ENCODE measurements at places on chromosomes 1 and 21.

- DNase-seq, result no peak
Measured at GRCh38 chr1:233127157-233127556, 168.4 kb downstream of the PCNX2 start.

DNA sequence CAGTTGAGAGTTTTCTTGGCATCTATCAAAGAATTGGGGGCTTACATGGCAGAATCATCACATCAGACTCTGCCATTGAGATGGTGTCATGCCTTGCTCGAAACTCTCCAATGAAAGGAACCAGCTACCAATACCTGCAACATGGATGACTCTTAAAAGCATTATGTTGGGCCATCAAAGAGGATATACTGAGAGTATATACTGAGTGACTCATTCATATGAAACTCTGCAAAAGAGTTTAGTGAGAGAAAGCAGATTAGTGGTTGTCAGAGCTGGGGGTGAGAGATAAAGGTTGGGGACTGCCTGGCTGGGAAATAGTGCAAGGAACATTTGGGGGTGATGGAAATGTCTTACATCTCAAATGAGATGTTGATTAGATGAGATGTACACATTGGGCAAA is 14.7 kb upstream of the HMGB4 start:
- DNase-seq, result no peak

GRCh38 chr21:38123626-38124025 is 133.2 kb upstream of the KCNJ15 start:
- DNase-seq, result no peak

- DNase-seq, result no peak
Measured at GRCh38 chr1:53462193-53462592, 3.0 kb downstream of the DMRTB1 start.

DNA sequence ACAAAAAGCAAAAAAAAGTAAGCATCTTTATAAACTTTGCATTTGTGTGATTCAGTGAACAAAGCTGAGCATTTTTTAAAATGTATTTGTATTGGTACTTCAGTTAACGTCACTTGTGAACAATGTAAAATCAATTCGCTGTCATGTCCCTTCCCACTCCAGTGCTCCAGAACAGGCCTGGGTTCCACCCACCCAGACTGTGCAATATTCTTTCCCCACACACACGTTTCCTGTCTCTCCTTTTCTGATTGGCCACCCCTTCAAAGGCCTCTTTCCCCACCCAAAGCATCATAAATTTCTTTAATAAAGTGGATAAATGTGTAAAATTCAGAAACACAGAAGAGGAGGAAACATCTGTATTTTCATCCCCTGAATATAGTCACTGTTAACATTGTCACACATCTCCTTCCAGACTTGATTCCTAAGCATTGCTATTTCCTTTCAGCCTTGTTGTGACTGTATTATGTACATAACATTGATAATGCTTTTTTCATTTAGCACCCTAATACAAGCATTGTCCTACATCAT is 12.0 kb downstream of the CLEC20A start:
- no peak for DNase-seq

- no peak for DNase-seq
Measured at GRCh38 chr1:94045465-94046056, 75.4 kb downstream of the ABCA4 start.

DNA sequence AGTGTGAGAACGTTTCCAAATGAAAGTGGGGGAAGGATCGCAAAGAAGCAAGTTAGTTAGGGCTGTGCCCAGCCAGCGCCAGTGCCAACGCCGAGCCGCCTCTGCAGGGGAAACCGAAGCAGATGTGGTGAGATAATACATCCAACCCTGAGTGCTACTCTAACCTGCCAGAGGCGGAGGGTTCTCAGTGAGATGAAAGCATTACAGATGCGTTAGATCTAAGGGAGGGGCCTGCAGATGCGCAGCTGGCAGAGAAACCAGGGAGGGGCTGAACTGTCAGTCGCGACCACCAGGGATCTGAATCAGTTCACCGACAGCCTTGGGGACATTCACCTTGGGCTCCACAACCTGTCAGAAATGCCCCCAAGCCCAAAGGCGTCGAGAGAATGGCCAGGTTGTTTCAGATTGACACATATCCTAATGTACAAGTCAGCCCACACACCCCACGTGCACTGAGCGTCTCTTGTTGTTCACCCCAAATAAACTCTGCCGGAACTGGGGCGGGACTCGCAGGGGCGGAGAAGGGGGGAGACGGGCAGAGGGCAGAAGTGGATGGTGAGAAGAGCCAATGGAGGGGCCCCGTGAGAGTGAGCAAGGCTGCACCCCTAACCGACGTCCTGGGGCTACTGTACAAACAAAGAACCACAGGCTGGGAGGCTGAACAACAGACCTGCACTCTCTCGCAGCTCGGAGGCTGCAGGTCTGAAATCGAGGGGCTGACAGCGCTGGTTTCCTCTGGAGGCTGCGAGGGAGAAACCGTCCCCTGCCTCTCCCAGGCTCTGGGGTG is 8.7 kb upstream of the UMODL1 start:
- DNase-seq, result peak; percentile 92

DNA sequence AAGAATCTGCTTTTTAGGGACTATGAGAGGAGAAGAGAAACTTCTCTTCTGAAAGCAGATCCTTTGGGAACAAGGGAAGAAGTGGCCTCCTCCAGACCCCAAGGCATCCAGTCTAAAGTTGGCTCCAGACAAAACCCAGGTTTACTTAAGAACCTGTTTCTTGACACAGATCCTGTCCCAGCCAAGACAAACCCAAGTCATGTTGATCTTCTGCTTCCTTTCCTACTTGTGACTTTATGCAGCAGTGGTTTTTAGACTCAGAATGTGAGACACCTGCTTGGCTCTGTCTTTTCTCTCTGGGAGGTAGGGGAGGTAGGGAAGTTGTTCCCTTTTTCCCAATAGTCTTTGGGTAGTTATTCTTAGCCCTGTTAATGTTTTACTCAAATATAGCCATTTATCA is 38.3 kb downstream of the ELAPOR1 start:
- no peak for DNase-seq
